ENCODE measurements at places on chromosomes 6 and 20. TPM values are rescaled to one million over a fixed set of nuclear protein-coding genes. Genes with fewer than 3 reads are reported as not detected.

Gene ZC3H12D
- total RNA-seq, result 85.1 TPM

Gene TRPC4AP
- 49.1 TPM for total RNA-seq

Gene PNPLA1
- total RNA-seq, result not detected

Gene MAS1
- not detected for total RNA-seq

Gene SYNDIG1
- total RNA-seq, result not detected
